Right lung (tissue), 10 donors: ENCODE measurements at places on chromosomes 4 and X.

DNA sequence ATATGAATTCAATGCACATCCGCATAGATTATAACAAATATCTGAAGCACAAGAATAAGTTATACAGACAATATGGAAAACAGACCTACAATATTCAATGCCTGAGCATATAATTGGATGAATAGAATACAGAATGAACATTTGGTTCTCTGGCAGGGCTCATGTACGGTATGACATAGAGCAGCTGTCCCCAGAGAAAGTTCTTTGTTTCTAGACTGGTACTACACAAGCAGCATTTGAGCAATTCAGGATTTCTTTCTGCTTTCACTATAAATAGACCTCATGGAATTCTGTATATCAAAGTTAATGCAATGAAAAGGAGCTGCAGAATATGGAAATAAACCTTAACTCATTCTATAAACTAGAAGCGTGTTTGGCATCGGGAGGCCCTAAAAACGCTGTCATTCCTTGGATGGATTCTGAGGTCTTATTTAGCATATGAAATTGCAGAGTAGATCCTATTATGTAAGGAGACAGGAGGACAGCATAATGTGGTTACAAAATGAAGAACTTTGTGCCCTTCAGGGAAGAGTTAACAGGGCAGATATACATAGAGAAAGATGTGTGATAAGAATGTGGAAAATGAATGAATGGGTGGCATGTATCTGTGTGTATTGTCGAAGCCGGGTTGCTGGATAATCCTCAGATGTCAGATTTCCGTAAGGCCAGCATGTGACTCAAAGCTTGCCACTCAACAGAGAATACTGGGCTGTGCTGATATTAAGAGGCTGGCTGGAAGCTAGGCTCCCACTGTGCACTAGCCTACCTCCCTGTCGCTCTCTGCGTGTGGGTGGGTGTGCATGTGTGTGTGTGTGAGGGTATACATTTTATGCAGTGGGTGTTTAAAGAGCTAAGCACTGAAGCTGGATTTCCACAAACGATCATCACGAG, 103.3 kb upstream of the SLC4A4 start:
- peak; percentile 65 for DNase-seq

DNA sequence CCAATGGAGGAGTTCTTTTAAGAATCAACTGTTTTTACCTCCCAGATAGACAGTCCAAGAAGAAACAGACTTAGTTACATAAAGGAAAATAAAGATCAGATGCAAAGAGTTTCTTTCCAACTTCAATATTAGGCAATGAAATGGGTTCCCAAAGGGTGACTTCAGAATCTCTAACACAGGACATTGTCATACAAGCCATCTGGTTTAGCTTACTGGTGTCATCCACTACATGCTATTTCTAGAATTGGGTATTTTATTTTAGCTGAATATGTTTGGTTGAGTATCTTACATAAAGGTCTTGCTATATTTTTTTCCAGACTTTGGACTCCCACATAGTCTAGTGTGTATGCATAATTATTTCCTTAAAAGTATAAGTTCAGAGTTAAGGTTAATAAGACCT, 162.1 kb upstream of the SLC7A11 start:
- no peak for DNase-seq

- DNase-seq: no peak
Observed at GRCh38 chr4:31655328-31655727, 935.2 kb downstream of the PCDH7 start.

DNA sequence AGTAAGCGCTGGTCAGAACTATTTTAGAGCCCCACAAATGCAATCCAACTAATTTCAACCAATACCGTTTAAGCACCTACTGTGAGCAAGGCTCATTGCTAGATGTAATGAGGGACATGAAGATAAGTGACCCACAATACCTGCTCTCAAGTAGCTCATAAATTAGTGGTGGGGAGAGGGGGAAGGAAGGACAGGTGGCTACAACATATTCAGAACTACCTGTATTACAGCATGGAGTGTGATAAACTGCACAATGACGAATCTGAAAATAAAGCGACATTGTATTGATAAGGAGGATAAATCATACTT, 311.6 kb upstream of the DIAPH2 start:
- no peak for DNase-seq

- no peak for DNase-seq
Observed at GRCh38 chr4:70405765-70406164, 8.0 kb downstream of the OPRPN start.

DNA sequence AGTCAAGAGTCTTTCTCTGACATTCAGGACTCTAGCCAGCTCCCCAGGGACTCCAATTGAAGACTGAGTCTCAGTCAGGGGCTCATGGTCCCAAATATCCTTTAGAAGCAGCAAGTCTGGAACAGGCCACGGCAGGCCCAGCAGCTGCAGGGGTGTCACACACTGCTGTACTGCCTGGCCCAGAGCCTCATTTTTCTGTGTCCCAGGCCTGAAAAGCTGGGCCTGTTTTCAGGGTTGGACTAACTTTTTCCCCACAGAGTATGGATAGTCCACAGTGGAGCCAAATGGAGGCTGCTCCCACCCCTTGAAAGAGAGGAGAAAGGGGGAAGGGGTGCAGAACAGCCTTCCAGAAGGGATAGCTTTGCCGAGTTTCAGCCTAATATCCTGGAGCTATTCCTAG, 146.8 kb upstream of the NALF2 start:
- DNase-seq: no peak

GRCh38 chr4:15035159-15035558, 32.9 kb downstream of the CPEB2 start:
- DNase-seq: no peak

DNA sequence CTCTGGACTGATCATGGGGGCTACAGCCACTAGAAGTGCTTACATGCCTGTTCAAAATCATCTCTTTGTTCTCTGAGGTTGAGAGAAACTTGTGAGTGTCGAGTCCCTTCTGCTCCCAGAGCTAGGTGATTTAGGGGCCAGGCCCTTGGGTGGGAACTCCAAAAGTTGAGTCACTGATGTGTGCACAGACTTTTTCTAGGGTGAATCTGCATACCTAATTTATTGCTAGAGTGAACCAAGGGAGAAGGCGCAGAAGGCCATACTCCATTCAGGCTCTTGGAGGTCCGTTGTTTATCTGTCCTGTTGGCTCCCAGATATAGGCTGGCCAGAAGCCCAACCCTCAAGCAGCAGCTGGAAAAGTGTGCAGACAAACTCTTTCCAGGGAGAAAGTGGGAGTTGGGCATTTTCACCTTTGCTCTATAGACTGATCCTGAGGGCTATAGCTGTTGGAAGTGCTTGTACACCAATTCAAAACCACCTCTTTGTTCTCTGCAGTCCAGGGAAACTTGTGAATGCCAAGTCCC, 80.8 kb upstream of the ARX start:
- no peak for DNase-seq

- DNase-seq: no peak
Observed at GRCh38 chr4:108043526-108043925, 53.8 kb downstream of the HADH start.

- DNase-seq: no peak
Observed at GRCh38 chr4:121200795-121201472, 36.8 kb upstream of the TNIP3 start.

- DNase-seq: no peak
Observed at GRCh38 chrX:53001958-53002357, 43.6 kb upstream of the FAM156A start.

GRCh38 chrX:45360571-45360970, 159.9 kb upstream of the DIPK2B start:
- no peak for DNase-seq

DNA sequence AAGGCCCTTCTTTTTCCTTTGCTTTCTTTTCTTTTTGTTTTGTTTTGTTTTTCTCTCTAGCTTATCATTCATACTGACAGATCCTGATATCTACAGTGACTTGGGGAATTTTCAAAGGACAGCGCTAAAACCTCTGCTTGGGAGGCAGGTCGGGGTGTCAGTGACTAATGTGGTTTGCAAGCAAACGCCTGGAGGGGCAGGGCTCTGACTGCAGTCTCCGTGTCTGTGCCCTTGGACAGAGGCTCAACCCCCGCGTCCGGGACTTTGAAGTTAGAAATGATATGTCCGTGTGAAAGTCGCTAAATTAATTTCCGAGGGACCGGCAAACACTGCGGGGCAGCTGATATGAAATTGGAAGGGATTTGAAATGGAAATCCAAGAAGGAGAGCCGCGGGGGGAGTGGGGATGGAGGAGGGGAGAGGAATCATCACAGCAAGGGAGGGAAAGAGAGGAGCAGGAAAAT, 312.4 kb downstream of the DHRSX start:
- no peak for DNase-seq

GRCh38 chrX:30971774-30972603, 82.9 kb upstream of the TAB3 start:
- DNase-seq: no peak

DNA sequence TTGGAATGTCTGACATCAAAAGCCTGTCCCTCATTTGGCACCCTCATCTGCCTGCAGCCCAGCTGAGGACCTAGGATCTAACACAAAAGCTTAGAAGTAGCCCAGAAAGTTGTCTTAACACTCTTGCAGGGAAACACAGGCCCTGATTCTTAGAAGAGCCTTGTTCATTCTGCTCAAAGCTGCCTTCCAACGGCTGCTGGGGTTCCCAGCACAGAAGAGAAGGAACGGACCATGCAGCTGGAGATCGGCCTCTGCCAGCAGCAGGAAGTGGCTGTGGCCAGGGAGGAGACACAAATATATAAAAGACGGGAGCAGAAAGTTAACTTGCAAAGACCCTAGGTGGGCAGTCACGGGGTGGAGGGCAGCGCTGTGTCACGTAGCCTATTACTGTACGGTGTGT, 20.4 kb downstream of the PRPS2 start:
- DNase-seq: no peak

DNA sequence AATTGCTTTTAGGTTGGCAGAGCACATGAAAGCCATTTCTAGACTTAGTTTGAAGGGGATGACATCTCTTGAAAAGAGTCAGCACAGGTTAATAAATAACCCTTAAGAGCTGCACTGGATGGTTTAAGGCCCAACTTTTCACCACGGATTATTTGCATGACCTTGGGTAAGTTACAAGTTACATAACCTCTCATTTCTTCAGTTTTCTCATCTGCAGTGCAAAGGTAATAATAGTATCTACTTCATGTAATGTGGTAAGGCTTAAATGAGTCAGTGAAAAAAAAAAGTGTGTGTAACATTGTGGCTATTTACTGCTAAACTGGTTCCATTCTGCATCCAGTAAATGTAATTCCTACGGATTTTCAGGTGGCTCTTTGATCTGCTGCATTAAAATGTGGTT, 715.8 kb downstream of the CCSER1 start:
- no peak for DNase-seq

GRCh38 chr4:26821677-26822503, 38.8 kb upstream of the STIM2 start:
- DNase-seq: no peak

- no peak for DNase-seq
Observed at GRCh38 chr4:15291122-15291521, 136.7 kb upstream of the C1QTNF7 start.

GRCh38 chr4:151356510-151356909, 31.1 kb upstream of the SH3D19 start:
- no peak for DNase-seq

DNA sequence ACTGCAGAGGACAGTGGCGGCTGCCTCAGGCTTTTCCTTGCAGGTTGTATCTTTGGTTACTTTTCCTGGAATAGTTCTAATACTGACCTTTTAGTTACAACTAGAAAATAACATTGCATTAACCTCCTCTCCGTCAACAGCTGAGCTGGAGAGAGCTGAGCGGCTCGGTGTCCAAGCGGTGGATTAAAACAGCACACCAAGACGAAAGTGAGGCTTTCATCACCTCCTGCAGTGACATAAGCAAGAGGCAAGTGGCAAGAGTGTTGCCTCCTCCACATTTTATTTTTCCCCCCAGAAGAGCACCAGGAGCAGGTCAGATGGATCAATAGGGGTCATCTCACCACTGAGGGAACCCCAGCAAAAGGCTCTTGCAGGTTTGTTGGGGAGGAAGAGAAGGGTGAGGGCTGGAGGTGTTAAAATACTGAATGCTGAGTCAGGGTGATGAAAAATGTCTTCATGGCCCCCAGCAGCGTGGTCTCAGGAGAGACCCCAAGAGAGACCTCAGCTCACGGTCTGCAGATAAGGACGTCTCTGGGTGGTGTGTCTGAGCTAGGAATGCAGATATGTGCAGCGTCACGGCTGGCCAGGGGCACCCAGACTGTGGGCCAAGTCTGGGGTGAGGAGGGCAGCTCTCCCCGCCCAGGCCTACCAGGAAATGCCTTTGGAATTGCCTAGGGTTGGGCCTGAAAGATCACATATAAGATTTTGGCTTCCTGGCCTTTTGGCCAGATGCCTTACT, 50.3 kb downstream of the CASP3 start:
- DNase-seq: no peak

DNA sequence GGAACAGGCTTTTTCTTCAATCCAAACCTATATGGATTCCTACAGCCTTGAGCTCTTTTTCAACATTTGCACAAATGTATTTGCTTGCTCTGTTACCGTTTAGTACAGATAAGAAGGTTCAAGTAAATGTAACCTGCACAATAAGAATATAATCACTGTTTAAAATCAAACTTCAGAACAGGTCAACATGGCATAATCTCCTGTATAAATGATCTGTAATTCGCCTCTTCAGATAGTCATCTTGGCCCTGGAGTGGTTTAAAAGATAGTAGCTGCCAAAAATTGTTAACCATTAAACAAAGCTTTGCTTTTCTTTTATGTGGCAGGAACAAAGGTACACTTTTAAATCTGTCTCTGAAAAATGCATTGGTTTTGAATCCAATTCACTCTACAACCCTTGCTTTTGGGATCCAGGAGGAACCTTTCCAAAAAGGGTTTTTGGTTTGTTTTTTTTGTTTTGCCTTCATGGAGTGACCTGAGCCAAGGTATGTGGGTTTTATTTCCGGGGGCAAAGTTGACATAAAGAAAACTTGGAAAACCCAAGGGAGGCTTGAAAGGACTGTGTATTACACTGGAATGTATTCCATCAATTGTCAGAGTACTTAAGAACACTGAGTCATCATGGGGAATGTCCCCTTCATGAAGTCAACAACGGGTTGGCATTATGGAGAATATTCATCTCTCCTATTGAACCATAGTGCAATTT, 210.4 kb upstream of the HCCS start:
- no peak for DNase-seq

DNA sequence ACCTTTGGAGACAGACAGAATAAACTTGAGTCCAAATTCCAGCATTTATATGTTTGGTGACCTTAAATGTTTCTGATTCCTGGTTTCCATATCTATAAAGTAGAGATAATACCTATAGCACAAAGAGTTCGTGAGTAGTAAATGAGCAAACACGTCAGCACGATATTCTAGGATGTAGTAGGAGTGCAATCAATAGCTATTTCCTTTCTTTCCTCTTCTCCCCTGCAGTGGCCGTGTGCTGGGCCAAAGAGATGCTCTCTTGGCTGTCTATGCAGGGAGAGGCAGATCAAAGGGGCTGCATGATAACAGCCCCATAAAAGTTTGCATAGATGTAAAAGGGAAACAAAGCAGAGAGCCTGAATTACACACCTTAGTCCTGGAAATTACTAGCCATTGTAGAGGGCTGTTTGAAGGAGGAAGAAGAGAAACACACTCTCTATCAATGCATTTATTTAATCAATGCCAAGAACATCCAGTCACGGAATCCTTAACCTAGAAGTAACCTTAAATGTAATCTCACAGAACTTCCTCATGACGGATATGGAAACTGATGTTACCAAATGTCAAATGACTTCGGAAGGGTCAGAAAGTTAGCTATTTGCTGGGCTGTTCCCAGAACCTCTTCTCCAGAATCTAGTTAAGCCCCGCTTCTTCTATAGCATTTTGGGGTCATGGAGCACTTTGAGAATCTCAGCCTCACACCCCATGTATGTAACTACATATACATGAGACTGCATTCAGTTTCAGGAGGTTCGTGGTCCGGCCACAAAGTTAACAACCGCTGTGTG, 35.5 kb upstream of the PLAC8 start:
- DNase-seq: no peak
